ENCODE measurements at places on chromosomes 16 and 17.

GRCh38 chr16:53855056-53855455 is 151.1 kb downstream of the FTO start:
- DNase-seq: no peak

DNA sequence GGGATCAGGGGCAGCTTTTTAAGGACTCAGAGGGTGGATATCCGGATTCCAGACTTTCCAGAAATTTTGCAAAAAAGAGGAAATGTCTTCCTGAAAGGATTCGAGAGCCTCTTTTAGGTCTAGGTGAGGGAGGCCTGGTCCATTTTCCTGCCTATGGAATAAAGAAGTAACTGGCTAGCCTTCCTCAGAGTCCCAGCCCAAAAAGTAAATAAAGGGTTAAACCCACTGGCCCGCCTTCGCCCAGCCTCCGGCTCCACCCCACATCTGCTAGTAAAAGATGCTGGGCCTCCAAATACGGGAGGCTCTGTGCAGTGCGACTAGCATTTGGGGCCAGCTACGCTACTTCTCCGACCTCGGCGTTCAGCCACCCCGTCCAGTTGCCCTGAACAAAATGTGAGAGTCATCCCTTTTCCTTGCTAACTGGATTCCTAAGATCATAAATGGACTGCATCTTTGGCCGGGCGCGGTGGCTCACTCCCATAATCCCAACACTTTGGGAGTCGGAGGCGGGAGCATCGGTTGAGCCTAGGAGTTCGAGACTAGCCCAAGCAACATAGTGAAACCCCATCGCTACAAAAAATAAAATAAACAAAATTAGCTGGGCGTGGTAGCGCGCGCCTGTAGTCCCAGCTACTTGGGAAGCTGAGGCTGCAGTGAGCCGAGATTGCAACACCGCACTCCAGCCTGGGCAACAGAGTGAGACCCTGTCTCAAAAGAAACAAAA is 824 bp upstream of the MPP2 start:
- peak; percentile 79 for DNase-seq

GRCh38 chr17:5418858-5419355 is 555 bp downstream of the NUP88 start:
- DNase-seq: no peak

DNA sequence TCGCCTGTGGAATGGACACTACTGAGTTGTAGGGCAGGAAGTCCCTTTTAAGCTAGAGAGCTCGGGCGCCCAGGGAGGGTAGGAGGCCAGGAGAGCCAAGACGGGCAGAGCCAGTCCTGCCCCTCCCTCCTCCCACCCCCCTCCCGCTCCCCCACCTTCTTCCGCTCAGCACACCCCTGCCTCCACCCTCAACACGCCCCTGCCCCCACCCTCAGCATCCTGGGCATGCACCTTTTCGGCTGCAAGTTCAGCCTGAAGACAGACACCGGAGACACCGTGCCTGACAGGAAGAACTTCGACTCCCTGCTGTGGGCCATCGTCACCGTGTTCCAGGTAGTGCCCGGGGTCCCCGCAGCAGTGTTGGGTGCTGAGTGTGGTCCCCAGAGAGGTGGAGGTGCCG is 18.3 kb downstream of the TPSG1 start:
- DNase-seq: no peak

DNA sequence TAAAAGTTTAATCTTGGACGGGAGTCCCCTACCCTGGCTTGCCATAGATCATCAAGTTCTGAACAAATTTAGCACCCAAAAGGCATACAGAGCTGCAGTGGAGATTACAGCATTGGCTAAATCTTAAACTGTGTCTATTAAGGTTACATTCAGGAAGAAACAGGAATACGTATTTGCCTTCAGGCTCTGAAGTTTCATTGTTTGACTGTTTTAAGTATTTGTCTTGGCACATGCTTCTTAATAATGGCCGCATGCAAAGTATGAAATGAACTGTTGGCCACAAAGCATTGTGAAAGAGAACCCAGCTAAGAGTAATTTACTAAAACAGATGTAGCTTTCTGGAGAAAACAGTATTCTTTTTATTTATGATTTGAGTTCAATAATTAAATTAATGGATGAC is 63.9 kb upstream of the CNEP1R1 start:
- peak; percentile 26 for DNase-seq

- DNase-seq: peak; percentile 48
Observed at GRCh38 chr16:25064937-25065336, 46.6 kb upstream of the LCMT1 start.

GRCh38 chr16:23428351-23428750 is 24.6 kb downstream of the COG7 start:
- DNase-seq: no peak

DNA sequence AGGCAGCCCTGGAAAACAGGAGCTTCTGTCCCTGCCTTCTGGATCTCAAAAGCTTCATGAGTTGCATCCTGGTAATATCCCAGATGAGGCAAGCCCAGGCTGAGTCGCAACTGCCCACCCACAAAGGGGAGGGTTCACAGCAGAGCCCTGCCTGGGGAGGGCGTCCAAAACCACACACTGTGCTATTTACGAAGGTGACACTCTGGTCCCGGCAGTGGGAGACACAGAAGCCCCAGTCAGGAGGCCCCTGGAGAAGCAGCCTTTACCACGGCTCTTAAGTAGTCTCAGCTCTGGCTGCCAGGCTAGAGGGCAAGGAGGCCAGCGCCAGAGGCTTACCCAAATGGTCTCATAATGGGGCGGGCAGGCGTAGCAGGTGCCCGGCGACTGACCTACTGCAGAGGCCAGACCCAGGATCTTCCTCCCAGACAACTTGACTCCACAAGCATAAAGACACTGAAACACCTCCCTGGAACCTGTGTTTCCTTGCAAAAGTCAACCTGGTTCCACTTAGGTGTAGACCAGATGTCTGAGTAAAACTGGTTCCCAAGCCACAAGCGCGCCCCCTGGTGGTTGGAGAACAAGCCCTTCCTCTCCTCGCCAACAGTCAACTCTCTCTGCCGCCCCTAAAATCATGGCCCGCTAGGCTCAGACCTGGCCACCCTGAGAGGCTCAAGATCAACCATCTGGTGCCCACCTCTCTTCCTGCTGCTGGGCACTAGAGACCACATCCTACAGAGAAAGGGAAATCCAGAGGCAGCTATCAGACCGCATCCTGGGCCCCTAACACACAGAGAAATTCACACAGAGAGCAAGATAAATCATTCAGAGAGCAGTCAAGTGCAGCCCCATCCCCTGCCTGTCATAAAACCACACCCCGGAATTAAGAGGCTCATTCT is 5.2 kb downstream of the AXIN2 start:
- peak; percentile 65 for DNase-seq

- DNase-seq: peak; percentile 38
Observed at GRCh38 chr16:14337303-14338191, 266.4 kb downstream of the MRTFB start.

DNA sequence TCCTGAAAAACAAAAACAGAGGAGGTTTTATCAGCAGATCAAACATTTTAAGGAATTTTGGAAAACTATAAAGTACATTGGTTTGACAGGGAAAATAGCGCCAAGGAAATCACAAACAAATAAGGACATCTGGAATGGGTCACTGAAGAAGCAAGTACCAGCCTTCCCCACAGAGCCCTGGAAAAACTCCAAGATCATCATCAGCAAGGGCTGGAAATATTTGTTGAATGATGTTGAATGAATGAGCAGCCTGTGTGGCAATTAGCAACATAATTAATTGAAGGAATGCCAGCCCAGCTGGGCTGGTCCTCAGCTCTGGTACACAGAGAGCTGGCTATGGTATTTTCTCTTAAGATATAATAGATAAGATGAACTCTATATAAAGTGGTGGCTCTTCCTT is 290.4 kb downstream of the HS3ST3A1 start:
- DNase-seq: peak; percentile 77

- no peak for DNase-seq
Observed at GRCh38 chr16:28188085-28188916, 23.5 kb downstream of the XPO6 start.

DNA sequence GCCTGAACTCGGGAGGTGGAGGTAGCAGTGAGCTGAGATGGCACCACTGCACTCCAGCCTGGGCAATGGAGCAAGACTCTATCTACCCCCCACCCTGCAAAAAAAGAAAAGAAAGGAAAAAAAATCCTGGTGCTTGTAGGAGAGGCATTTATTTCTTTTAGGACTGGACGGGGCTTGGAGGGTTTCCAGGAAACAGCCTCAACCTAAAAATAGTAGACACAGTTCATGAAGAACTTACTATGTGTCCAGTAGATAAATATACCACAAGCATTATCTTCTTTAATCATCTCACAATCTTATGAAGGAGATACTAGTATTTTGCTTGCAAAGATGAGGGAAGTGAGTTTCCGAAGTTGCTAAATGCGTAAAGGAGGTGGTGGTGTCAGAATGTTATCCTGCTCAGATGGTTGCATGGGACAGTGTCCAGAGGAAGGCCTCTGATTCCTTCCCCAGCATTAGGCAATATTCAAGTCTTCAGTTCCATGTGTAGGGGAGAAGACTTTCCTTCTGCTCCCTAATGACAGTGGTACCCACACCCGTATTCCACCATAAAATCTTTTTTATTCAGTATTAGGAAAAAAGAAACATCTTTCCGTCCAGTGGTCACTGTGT is 263.2 kb downstream of the WWOX start:
- no peak for DNase-seq

DNA sequence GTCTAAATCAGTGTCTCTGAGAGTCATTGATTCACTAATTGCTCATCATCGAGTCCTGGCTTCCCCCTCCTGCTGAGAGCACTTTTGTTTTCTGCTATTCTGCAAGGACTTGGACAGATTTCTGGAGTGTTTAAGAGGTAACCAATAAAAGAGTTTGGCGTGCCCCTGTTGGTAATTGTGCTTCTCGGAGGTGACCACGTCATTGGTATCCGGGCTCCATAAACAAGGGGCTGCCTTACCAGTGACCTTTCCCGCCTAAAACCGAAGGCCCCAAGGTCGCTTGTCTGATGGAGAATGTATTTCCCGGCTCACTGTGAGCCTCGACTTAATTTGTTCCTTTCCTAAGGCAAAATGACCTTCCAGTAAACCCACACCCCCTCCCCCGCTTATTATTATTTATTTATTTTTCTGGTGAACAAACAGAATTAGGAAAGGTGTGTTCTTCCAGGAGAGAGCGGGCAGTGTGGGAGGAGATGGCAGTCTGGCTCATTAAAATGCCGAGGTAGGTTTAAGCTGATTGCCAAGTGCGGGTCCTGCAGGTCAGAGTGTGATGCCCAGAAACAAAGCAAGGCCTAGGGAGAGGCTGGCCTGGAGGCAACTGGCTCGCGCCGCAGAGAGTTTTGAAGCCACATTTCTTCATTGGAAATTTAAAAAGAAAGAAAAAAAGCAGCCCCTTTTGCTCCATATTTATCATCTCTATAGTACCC is 30.2 kb downstream of the MSI2 start:
- no peak for DNase-seq
